NCI-H2107 (cell line): ENCODE measurements at places on chromosomes 6 and 20.
A peak's percentile ranks its signal among the peaks of the same experiment; 100 is the strongest.

GRCh38 chr20:651713-652614, 1.0 kb downstream of the SRXN1 start:
- no peak for DNase-seq

DNA sequence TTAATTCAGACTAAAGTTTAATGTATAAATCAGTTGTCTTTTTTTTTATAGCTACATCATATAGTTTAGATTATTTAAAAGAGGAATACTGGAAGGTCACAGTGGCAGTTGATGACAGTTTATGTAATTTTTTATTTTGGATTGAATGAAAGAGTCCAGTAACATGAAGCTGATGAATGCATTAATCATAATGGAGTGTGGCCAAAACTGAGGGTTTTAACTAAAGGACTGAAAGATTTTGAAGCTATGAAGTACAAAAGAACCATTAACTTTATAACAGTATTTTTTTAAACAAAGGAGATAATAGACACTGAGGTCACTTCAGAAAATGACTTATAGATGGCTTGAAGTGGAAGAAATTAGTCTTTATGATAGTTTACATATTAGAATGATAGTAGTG, 41.3 kb downstream of the TRMT11 start:
- DNase-seq = no peak

- DNase-seq = no peak
Observed at GRCh38 chr6:44503471-44503870, 116.0 kb downstream of the CDC5L start.

- no peak for DNase-seq
Observed at GRCh38 chr20:62215991-62216635, 4.0 kb downstream of the HRH3 start.

DNA sequence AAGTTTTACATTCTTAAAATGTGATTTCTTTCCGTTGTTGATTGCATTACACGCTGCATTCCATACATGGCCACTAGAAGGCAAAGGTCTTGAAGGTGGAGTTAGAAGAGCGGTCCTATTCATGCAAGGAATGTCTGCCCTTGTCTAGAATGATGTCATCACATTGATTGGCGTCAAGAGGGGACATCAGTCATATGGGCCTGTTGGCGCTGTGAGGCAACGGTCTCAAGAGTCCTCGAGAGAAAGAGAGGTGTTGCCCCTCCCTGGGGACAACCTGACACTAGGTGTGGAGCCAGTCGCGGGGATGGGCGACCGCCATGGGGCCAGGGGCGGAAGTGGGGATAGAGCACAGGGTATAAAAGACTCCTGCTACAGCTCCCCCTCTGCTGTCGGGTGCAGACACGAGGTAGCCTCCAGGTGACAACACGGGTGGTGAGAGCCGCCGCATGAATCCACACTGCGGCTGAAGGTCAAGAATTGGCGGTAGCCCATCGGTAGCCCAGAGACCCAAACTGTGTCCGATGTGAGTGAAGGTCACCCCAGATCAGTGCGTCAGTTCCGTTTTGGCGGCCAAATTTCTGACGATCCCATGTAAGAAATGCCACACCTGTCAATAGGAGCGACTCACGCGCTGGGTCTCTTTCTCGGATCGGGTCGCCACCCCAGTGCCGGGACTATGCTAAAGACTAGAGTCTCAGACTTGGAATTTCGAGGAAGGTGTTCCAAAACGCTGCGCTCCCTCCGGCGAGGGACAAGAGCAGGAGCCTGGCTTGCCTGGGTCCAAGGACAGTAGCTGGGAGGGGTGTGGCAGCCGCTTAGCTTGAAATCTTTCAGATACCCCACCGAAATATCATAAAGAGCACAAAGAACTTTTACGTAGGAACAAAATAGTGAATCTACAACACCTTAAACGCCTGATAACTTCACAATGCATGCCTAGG, 93.2 kb upstream of the ZNF184 start:
- DNase-seq = no peak

DNA sequence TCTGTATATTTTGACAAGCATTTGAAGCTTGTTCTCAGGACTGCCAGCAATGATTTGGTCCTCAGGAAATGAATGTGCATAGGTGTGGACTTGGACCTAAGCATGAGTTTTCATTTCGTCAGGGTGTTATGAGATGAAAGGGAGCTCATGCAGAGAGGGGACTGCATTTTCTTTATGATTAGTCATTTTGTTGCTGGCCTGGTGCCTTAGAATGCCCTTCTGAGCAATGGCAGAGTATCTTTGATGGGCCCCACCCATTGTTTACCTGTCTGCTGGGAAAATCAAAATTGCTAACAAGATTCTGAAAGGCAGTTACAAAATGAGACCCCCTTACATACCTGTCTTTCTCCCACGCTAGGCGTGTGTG, 51.5 kb upstream of the MTHFD1L start:
- DNase-seq = no peak

GRCh38 chr6:43636308-43636659, 644 bp downstream of the MAD2L1BP start:
- no peak for DNase-seq

GRCh38 chr20:19528286-19529030, 229.6 kb upstream of the RIN2 start:
- no peak for DNase-seq

- DNase-seq = no peak
Observed at GRCh38 chr6:143505111-143505510, 6.4 kb downstream of the FUCA2 start.

GRCh38 chr20:44358776-44359175, 3.3 kb downstream of the HNF4A start:
- DNase-seq = no peak

DNA sequence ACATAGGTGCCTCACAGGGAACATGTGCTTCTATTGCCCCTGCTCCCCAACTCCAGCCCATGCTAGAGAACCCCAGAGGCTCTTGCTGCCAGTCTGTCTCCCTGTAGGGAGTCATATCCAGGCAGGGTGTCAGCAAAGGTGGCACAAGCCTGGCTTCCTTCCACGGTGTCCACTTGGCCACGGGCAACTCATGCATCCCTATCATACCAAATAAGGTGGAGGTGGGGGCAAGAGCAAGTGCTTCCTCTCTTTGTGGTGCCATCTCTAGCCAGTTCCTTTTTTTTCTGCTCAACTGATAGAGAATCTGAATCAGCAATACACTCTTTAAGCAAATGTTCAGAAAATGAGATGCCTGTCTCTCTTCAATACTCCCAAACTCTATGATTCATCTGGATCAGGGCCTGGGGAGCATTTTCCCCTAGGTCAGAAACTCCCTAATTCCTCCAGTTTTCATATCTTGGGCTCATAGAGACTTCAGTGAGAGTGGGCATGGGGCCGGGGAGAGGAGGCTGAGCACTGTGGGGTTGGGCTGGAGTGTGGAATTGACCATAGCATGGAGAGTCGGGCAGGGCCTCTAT, 105.1 kb upstream of the GPR6 start:
- no peak for DNase-seq

- no peak for DNase-seq
Observed at GRCh38 chr6:169269180-169270076, 15.8 kb upstream of the THBS2 start.

GRCh38 chr6:159080217-159080976, 35.6 kb upstream of the TAGAP start:
- DNase-seq = no peak

DNA sequence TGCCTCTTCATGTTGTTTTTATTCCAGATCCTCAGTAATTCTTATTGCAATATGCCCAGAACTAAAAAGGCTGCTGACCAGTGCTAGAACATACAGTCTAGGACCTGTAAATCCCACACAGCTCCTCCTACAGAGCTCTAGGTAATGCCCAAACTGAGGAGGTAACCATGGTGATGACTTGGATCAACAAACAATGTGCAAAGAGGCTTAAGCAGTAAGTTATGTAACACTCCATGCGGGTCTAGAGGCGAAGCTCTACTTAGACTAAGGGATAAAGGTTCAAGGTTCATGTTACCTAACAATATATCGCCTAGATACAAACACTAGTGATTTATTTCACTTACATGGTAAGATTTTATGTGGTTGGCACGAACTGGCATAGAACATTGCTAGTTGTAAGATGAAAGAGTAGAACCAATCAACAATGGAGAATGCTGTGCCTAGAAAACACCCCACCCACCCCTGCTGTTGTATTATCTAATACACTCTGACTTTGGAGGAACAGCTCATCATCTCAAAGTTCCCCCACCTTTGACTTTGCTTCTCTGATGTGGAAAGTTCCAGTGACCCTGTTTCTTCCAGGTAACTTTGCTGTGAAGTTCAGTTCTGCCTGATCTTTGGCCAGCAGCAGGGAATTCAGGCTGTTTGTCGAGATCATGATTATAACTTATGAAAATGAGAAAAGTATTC, 242.4 kb downstream of the ALDH8A1 start:
- DNase-seq = peak; percentile 9

DNA sequence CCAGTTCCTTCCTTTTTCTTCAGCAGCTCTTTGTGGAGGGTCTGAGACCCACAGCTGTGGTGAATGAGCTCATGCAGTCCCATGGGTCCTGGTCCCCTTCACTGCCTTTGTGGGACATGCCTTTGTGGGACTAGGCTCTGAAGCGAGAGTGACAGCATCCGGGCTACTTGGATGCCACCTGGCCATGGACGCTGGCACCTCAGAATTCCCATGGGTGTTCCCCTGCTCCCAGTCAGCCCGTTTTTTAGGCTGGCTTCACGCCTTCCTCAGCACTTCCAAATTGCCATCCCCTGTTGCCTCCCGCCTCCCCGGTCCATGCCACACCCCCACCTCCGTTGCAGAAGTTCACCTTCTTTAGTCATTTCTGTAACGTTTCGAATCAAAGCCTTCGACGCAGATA, 45.1 kb downstream of the RAMACL start:
- no peak for DNase-seq

- DNase-seq = no peak
Observed at GRCh38 chr6:1839361-1839760, 229.6 kb downstream of the FOXC1 start.

GRCh38 chr6:15872241-15873103, 209.6 kb upstream of the DTNBP1 start:
- no peak for DNase-seq

DNA sequence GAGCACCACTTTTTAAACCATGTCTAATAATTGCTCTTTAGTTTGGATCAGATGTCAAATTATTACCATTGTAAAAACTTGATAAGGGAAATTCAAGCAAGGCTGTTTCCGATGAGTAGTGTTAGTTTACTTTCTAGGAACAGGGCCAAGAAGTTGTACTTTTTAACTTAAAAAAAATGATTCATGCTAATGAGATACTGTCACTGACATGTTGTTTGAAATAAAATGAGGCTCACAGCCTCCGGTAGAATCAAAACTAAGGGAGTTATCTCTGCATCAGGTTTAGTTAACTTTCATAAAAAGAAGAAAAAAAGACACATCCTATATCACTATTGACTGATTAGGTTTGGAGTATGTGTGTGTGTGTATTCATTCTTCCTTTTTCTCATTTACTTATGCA, 55.2 kb upstream of the SUPT3H start:
- DNase-seq = no peak

GRCh38 chr6:136408204-136408603, 118.6 kb upstream of the BCLAF1 start:
- no peak for DNase-seq

- no peak for DNase-seq
Observed at GRCh38 chr6:106177786-106178185, 91.7 kb downstream of the PRDM1 start.

DNA sequence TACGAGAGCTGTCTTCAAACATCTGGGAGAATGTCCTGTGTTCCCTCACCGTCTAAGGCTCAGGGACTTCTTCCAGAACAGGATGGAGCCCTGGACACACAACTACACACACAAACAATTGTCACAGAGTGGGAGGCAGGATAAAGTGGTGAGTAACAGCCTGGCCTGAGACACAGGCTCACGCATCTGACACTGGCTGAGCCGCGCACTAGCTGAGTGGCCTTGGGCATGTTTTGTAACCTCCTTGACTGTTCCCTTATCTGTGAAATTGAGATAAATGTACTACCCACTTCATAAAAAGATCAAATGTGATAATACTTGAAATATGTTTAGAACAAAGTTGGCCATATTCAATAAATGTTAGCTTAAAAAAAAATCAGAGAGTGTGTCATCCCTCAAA, 132.4 kb upstream of the ARMC2 start:
- DNase-seq = no peak
